Pancreas (tissue), 10 donors: ENCODE measurements at places on chromosomes 1 and 21. TPM values are rescaled to one million over a fixed set of nuclear protein-coding genes. Genes with fewer than 3 reads are reported as not detected.

Gene CFAP74
- not detected for total RNA-seq

Gene GNG12
- total RNA-seq = 38.2 TPM

Gene SDHB
- 38.4 TPM for total RNA-seq

Gene RYR2
- total RNA-seq = 4.0 TPM

Gene CNIH3
- total RNA-seq = 7.5 TPM

Gene NRDC
- 56.1 TPM for total RNA-seq

GRCh38 chr1:233721004-233721595 is 107.2 kb downstream of the KCNK1 start:
- no peaks in the 10 kb centered on the region for H3K4me1 ChIP-seq
- H3K27ac ChIP-seq = no peak overlapping the region
- no peak for DNase-seq
- H3K27me3 ChIP-seq = no peaks in the 10 kb centered on the region

- no peaks in the 10 kb centered on the region for H3K36me3 ChIP-seq
- no peak overlapping the region for H3K4me3 ChIP-seq
- no peaks in the 10 kb centered on the region for H3K27me3 ChIP-seq
- no peak for DNase-seq
- H3K27ac ChIP-seq = no peak overlapping the region
Measured at GRCh38 chr1:208111646-208112190, 132.5 kb downstream of the PLXNA2 start.

- H3K4me3 ChIP-seq = no peak overlapping the region
- H3K27ac ChIP-seq = peak overlapping the region; percentile 76
- H3K36me3 ChIP-seq = no peaks in the 10 kb centered on the region
- DNase-seq = no peak
- no peaks in the 10 kb centered on the region for H3K27me3 ChIP-seq
Measured at GRCh38 chr1:94552071-94552586, 10.6 kb upstream of the F3 start.

DNA sequence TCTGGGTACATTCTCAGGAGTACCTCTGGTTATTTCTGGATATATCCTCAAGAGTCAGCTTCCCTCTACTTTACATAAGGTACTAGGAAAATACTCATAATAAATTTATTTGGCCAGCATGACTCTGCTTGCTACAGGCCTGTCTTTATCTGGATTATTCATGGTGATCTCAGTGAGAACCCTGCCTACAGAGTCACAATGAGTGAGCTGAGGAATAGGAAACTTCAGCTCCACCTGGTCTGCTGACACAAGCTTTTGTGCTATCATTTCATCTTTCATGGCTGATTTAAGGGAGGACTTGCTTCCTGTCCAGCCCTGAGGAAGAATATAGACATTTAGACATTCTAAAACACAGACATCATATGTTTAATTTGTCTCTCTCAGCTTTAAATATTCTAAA is 19.5 kb upstream of the SUCO start:
- H3K4me1 ChIP-seq = peaks cover 5% of the 10 kb centered on the region
- H3K4me3 ChIP-seq = no peak overlapping the region
- no peak overlapping the region for H3K27ac ChIP-seq
- no peak for DNase-seq
- no peaks in the 10 kb centered on the region for H3K36me3 ChIP-seq
- no peaks in the 10 kb centered on the region for H3K27me3 ChIP-seq

DNA sequence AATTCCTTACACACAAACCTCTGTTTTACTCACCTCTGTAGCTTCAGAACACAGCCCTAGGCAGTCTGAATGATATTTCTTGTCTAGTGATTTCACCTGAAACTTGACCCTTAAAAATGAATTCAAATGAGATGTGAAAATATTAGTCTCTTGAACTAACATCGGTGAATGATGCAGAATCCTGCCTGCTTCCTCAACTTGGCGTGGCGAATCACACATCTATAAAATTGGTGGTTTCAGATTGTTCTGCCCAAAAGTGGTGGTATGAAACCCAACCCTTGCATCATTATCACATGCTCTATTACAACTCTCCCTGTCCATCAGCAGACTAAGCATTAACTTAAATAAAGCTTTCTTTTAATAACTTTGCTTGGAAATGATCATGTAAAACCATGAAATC is 26.9 kb upstream of the C1orf21 start:
- H3K27ac ChIP-seq = no peak overlapping the region
- H3K27me3 ChIP-seq = no peaks in the 10 kb centered on the region
- no peak for DNase-seq
- H3K4me3 ChIP-seq = no peak overlapping the region
- H3K36me3 ChIP-seq = no peaks in the 10 kb centered on the region

DNA sequence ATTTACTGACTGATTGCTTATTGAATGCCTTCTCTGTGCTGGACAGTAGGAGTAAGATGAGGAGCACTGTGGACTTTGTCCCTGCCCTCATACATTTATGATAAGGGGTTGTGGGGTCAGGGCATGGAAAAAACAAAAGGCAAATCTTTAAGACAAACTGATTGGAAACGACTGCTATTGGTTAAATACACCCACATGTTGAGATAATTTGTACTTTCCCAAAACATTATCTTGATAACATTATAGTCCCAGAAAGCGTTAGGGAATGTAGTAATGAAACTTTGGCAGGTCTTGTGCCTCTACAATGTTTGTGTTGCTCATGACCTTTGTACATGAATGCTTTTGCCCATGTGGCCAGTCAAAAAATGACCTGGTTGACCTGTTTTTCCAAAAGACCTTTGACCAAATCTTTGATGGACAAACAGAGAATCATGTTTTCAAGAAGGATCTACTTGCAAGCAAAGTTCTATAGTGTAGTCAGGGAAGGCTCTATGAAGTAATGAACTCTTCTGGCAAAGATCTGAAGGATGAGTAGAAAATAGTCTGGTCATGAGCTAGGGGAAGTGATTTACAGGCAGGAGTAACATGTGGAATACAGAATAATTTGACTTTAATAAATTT is 50.9 kb downstream of the LEPR start:
- no peak overlapping the region for H3K4me3 ChIP-seq
- H3K4me1 ChIP-seq = no peaks in the 10 kb centered on the region
- no peak for DNase-seq
- no peak overlapping the region for H3K27ac ChIP-seq
- H3K27me3 ChIP-seq = no peaks in the 10 kb centered on the region

- DNase-seq = no peak
- H3K36me3 ChIP-seq = no peaks in the 10 kb centered on the region
- no peaks in the 10 kb centered on the region for H3K4me1 ChIP-seq
- H3K27ac ChIP-seq = peak overlapping the region; percentile 34
- no peak overlapping the region for H3K4me3 ChIP-seq
Measured at GRCh38 chr1:234926264-234926558, 202.4 kb downstream of the TOMM20 start.

DNA sequence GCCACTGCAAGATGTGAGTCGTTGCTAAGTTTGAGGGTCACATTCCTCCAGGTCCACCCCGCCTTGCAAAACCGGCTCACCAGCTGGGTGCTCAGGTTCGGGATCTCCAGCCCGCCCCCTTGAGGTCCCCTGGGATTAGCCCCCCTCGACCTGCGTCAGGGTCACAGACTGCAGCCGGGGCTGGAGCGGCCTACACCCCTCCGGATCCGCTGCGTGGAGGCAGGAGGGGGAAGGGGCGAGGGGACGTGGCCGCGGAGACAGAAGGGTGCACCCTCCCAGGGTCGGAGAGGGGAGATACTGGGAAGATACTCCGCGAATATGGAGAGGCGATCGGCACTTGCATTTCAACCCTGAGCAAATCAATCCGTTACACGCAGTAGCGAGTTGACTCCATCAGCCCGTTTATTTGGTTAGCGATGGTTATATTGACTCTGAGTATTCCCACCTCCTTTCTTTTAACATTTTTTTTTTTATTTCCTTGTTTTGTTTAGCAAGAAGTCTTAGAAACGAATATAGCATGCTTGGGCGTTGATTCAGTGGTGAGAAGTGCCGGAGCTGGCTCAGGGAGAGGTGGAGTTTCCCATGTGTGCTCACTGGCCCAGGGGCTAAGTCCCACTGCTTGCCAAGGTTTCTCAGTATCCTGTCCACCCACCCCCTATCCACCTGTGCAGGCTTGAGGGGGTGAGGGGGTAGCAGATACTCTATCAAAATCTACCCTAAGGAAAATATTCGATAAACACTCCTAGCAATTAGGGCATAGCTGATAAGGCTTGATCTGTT is 997 bp downstream of the IFNAR2 start:
- H3K27ac ChIP-seq = peak overlapping the region; percentile 68
- H3K4me1 ChIP-seq = no peaks in the 10 kb centered on the region
- H3K4me3 ChIP-seq = peak overlapping the region; percentile 57
- DNase-seq = peak; percentile 65
- no peaks in the 10 kb centered on the region for H3K27me3 ChIP-seq

DNA sequence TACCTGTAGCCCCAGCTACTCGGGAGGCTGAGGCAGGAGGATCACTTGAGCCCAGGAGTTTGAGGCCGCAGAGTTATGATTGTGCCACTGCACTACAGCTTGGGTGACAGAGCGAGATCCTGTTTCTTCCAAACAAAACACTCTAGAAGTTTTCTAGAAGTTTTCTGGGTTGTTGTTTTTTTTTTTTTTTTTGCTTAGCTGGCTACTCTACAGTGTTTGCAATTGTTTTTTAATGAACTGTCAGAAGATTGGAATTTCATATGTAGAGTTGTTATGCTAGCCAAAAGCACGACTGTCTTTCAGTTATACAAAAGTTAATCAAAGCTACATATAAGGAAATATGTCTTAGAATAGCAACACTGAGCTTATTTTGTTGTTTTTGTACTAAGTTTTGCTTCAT is 30.9 kb upstream of the NEXN start:
- H3K27ac ChIP-seq = no peak overlapping the region
- no peak overlapping the region for H3K4me3 ChIP-seq
- H3K36me3 ChIP-seq = no peaks in the 10 kb centered on the region
- DNase-seq = no peak
- H3K27me3 ChIP-seq = no peaks in the 10 kb centered on the region
